Effector CD4-positive, alpha-beta T cell (primary cell): ENCODE measurements at places on chromosomes 16 and 17.

DNA sequence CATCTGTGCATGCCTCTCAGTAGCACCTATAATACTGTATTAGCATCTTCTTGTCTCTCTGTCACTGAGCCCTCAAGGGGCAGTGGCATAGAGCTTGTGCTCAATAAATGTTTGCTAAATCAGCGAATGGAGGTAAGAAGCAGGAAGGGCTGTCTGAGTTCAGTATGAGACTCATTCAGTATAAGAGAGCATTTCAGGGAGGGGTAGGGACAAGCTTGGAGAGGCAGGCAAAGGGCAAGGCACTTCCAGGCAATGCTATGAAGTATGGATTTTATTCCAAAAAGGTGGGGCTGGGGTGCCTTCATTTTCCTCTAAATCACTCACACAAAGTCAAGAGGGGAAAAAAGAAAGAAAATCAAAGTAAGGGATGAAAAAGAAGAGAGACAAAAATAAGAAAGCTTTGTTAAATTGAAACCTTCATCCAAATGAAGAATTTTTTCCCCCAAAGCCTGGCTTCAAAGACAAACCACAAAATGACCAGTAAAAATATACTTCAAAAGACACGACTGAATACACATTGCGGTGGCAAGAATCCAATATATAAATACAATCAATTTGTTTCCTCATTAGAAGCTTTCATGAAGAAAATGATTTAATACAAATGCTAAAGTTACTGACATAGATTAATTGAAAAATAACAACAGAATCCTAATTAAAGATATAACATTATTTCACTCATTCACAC is 51.2 kb downstream of the SKAP1 start:
- DNase-seq: no peak

GRCh38 chr17:5198472-5198871 is 6.8 kb upstream of the ZNF594 start:
- DNase-seq: no peak

- no peak for DNase-seq
Observed at GRCh38 chr17:78735832-78736525, 46.1 kb downstream of the CYTH1 start.

DNA sequence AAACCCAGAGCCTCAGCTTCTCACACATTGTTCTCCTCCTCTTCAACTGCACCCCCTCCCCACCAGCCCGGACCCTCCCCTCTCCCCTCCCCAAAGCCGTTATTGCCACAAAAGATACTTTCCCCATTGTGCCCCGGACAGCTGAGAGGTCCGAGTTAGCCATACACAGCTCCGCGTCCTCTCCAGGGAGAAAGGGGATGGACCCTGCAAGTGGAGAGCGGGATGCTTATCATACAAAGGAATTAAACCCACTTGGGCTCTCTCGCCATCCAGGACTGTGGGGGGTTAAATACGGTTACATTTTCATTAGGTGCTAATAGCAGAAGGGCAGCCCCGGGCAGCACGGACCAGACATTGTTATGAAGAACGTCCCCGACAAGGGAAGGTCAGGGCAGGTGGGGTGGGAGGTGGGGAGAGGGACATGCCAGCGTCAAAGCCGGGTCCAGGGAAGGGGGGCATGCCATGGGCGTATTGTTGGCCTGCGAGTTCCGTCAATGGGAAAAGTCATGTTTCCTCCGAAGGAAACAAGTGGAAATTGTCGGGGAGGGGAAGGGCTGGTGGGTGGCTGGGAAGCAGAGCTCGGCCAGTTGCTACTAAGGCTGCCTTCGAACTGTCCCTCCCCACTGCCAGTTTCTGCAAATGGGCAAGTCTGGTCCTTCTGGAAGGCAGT is 99.1 kb downstream of the SOX9 start:
- DNase-seq: no peak

- DNase-seq: peak; percentile 65
Observed at GRCh38 chr17:7237761-7238419, 1.4 kb downstream of the PHF23 start.

GRCh38 chr17:19868079-19868395 is 301 bp upstream of the ULK2 start:
- no peak for DNase-seq

DNA sequence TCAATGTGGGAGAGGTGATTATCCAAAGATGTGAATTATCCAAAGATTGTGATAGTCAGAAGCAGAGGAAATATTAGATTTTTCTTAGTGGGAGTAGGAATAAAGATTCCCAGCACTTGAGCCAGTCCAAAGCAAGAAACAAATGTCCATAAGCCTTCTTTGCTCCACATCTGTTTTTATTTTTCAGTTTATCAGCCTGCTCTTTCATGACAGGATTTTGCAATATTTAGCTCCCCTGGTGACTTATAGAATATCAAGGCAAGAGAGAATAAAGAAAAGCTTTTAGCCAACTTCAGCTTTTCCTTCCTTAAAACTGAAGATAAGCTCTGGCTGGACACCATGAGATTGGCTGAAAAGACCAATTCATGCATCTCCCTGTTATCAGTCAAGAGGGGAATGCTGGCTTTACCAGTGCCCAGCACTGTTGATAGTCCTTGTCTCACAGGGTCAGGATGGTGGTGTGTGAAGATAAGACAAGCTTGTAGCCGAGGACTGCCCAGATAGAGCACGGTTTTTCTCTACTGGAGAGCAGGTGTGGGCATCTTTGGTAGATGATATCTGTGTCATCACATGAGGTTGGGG is 706.5 kb downstream of the KCNJ2 start:
- DNase-seq: no peak
